H9 (cell line): ENCODE measurements at places on chromosomes 5 and 9. TPM values are rescaled to one million over a fixed set of nuclear protein-coding genes. Genes with fewer than 3 reads are reported as not detected.

DNA sequence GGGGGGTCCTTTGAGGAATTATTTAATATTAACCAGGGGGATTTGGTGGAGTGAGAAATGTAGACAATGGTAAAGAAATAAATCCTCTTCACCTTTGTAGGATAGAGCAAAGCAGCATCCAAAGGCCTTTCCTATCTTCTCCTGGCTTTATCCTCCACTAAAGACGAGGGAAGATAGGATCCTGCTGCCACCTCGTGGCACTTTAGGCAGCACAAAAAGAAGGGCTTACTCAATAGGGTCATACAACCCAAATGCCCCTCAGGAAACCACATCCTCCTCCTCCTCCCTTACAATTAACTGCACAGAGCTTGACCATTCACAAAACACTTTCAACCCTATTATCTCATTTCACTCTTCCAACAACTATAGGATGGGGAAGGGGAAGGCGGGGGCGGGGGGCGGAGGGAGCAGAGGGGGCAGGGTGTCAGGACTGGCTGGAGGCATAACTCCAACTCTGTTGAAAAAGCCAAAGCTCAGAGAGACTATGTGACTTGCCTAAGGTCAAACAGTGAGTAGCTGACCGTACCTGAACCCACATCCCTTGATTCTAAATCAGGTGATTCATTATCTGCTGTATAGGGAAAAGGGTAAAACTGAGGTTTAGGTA lies 45.4 kb upstream of the MYOT start:
- H3K27ac ChIP-seq = no peak overlapping the region
- no peaks in the 10 kb centered on the region for H3K36me3 ChIP-seq
- DNase-seq = peak; percentile 63
- no peaks in the 10 kb centered on the region; the same call in 1 of the 2 replicates for H3K4me1 ChIP-seq
- H3K27me3 ChIP-seq = no peaks in the 10 kb centered on the region
- no peak overlapping the region for H3K4me3 ChIP-seq

DNA sequence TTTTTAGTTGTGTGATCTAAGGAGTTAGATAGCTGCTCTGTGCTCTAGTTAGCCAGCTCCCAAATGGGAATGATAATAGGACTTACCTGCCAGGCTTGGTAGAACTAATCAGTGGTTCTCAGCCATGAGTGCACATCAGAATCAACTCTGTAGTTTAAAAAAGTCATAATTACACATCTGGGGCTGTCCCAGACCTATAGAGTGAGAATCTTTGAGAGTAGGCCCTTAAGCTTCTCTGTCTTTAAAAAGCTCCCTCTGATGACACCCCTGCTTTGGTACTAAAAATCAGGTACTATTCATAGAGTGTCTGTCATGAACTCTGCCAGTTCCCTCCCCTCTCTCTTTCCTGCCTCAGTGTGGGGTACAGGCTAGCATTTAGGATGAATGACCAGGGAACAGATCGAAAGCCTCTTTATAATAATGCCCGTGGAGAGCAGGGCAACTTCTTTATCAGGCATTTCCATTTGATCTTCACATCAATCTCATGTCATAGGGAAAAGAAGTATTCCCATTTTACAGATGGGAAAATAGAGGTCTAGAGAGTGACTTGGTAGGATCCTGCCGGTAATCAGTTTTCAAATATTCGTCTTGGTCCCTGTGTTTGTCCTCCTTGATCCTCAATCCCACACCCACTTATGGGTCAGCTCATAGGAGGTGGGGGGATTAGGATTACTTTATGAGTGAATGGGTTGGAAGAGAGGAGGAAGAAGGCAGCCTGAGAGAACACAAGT lies 15.3 kb downstream of the PPARGC1B start:
- H3K36me3 ChIP-seq = no peaks in the 10 kb centered on the region; the same call in 2 of the 3 replicates
- H3K4me1 ChIP-seq = peaks cover 2% of the 10 kb centered on the region
- no peak overlapping the region for H3K4me3 ChIP-seq
- no peak for DNase-seq

The SELENOP gene
- 6.9 and 8.5 TPM in 2 replicates for total RNA-seq

DNA sequence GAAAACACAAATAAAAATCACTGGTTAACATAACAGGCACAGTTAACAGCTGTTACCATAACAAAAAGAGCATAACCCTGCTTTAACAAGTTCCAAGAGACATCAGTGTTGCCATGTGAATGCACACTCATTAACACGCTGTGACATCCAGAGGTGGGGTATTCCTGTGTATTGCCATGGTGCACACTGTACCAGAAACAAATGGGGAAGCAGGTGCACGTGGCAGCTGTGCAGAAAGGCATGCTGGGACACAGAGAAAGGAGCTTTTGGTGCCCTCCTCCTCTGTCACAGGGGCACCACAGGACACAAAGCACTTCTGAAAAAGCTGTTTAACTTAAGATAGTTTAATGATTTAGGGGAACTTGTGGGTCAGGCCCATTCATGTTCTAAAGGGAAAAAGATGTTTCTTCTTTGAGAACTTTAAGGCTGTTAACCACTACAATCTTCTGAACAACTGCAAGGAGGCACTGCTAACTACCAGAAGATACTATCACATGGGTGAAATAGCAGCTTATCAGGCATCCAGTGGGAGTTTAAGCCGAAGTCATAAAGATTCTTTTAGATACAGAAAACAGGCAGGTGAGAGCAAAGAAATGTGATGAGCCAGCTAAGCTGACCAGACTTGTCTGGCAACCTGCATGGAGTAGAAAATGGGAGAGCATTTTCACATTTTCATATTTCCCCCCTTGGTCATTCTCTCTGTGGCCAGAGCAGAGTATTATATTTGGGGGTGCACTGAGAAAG lies 56.4 kb upstream of the GOLPH3 start:
- H3K27me3 ChIP-seq = no peaks in the 10 kb centered on the region
- H3K4me1 ChIP-seq = no peaks in the 10 kb centered on the region
- H3K4me3 ChIP-seq = no peak overlapping the region
- no peak overlapping the region for H3K27ac ChIP-seq
- peaks cover 32% of the 10 kb centered on the region for H3K36me3 ChIP-seq
- no peak for DNase-seq

GRCh38 chr9:95722141-95722540 lies 153.3 kb upstream of the ERCC6L2 start:
- H3K27ac ChIP-seq = no peak overlapping the region
- no peak for DNase-seq
- H3K36me3 ChIP-seq = no peaks in the 10 kb centered on the region
- no peak overlapping the region for H3K4me3 ChIP-seq

The SLC25A2 gene
- total RNA-seq = not detected in 2 replicates

DNA sequence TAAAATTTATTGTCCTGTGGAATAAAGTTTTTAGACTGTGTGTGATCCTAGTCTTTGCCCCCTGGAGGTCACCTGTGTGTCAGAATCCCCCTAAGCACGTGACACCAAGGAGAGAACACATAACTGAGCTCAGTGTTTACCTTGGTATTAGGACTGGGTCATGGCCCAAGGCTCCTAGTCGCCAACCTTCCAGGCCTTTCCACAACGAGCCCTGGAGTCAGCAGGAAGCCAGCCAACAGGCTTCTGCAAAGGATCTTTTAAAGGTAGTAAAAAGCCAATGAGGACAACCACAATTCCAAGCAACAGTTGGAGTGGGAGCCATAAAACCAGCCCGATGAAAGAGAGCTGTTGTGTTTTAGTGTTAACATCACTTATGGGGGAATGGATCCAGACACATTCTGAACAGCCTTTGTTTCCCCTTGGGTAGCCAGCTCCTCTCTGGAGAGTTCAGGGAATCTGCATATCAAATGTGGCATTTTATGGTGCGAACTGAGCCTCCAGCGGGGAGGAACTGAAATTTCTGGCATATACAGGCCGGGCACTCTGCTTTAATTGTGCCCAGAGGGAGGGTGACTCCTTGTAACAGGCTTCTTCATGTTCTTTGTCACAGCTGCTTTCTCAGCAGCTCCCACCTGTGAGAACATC lies 239.9 kb downstream of the FSTL4 start:
- no peak overlapping the region for H3K4me3 ChIP-seq
- no peak overlapping the region for H3K27ac ChIP-seq
- H3K4me1 ChIP-seq = no peaks in the 10 kb centered on the region
- H3K27me3 ChIP-seq = no peaks in the 10 kb centered on the region

The TTC16 gene
- not detected in 2 replicates for total RNA-seq

The EIF4E1B gene
- total RNA-seq = 1.3 and 1.8 TPM in 2 replicates

- no peaks in the 10 kb centered on the region for H3K27me3 ChIP-seq
- H3K4me3 ChIP-seq = no peak overlapping the region
- H3K36me3 ChIP-seq = peaks cover 37% of the 10 kb centered on the region
These were observed 54.9 kb upstream of the BOD1 start for GRCh38 chr5:173671121-173671949.

DNA sequence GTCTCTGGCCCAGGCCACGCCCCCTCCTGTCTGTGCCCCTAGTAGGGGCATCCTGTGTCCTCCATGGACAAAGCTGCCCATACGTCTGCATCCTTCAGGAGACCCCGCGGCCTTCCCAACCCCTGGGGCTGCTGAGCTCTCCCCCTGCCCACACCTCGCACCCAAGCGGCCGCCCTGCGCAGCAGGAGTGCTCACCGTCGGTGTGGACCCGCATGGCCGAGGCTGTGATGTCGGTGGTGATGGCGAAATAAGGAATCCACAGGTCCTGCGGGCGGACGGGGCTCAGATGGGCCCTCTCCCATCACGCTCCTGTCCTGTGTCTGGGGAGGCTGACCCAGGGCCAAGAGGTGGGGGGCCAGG lies 4.8 kb upstream of the NSMF start:
- H3K4me1 ChIP-seq = no peaks in the 10 kb centered on the region
- no peaks in the 10 kb centered on the region; the same call in 1 of the 2 replicates for H3K27me3 ChIP-seq
- no peak overlapping the region for H3K4me3 ChIP-seq

The CYSRT1 gene
- 1.0 and 1.9 TPM in 2 replicates for total RNA-seq

DNA sequence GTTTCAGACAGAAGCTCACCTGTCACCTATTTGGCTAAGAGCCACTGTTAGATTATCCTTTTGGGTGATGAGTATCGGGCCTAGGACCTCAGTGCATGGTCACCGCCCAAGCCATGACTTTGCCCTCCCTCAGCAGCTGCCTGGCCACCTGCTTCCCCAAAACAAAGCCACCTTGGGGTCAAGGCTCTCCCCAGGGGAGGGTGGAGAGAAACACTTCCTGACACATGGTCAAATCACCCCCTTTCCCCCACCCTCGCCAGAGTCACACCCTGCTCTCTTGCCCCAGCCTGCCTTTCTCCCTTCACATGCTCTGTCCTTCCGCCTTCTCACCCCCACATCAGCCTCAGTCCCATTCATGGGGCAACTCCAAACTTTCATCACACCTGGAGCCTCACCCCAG lies 1.7 kb upstream of the HBEGF start:
- H3K27ac ChIP-seq = no peak overlapping the region
- H3K27me3 ChIP-seq = peaks cover 3% of the 10 kb centered on the region; the same call in 1 of the 2 replicates
- no peaks in the 10 kb centered on the region; the same call in 1 of the 2 replicates for H3K4me1 ChIP-seq
- no peak for DNase-seq

DNA sequence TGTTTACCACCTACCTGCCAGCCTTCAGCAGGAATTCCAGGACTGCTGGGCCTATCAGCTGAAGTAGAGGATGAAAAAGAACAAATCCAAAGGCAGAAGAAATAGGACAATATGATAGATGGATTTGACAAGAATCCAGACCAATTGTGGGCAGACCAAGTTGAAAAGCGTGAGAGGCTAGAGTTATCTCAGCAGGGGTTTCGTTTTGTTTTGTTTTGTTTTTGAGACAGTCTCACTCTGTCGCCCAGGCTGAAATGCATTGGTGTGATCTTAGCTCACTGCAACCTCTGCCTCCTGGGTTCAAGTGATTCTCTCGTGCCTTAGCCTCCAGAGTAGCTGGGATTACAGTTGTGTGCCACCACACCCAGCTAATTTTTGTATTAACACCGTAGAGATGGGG lies 113.2 kb downstream of the PALM2AKAP2 start:
- no peaks in the 10 kb centered on the region for H3K36me3 ChIP-seq
- DNase-seq = no peak
- H3K27ac ChIP-seq = no peak overlapping the region
- H3K4me1 ChIP-seq = no peaks in the 10 kb centered on the region
- H3K27me3 ChIP-seq = no peaks in the 10 kb centered on the region

The GDA gene
- 3.6 and 3.8 TPM in 2 replicates for total RNA-seq

DNA sequence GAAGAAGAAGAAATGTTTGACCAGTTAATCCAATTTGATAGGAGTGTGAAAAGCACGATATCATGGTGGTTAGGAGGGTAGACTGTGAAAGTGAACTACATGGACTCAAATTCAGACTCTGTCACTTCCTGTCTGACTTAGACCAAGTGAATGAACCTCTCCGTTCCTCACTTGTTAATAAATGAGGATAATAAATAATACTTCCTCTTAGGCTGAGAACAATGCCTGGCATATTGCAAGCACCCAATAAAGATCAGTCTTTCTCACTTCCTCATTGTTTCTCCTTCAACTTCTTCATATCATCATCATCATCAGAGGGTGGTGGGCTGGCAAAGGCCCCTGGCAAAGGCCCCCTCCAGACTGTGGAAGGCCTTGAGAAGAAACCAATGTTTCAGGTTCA lies 148.7 kb downstream of the CDK5RAP2 start:
- H3K36me3 ChIP-seq = peaks cover 24% of the 10 kb centered on the region
- H3K27me3 ChIP-seq = no peaks in the 10 kb centered on the region
- DNase-seq = no peak
- no peak overlapping the region for H3K27ac ChIP-seq

DNA sequence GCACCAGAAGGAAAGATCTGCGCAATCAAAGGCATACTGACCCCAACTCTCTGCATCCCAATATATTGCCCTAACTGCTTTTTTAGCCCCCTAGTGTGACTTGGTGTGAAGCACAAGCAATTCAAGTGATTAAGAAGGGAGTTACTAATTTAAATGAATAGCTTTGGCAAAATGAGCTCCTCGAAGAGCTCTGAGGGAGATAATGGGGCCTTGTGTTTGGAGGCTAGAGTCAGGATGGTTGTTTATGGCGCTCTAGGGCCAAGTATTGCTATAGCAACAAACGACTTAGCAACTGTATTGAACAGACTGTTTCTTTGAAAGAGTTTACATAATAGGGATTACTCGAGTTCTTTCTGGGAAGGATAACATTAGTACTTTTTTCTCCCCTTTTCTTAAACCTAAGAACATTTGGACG lies 11.5 kb upstream of the C5orf58 start:
- no peak overlapping the region for H3K4me3 ChIP-seq
- no peak for DNase-seq
- H3K36me3 ChIP-seq = no peaks in the 10 kb centered on the region

- no peak overlapping the region for H3K27ac ChIP-seq
- no peak overlapping the region for H3K4me3 ChIP-seq
- H3K27me3 ChIP-seq = no peaks in the 10 kb centered on the region
- DNase-seq = no peak
- peaks cover 25% of the 10 kb centered on the region for H3K36me3 ChIP-seq
These were observed 8.7 kb downstream of the HMGCS1 start for GRCh38 chr5:43304525-43304924.

The CDK7 gene
- total RNA-seq = 45.9 and 53.4 TPM in 2 replicates

- no peak overlapping the region for H3K4me3 ChIP-seq
- H3K36me3 ChIP-seq = no peaks in the 10 kb centered on the region
- DNase-seq = no peak
- no peaks in the 10 kb centered on the region; the same call in 1 of the 2 replicates for H3K4me1 ChIP-seq
These were observed 20.1 kb upstream of the HSPA9 start for GRCh38 chr5:138595180-138595795.

The SH3GL2 gene
- total RNA-seq = 5.8 and 6.5 TPM in 2 replicates

- peak; percentile 64 for DNase-seq
- H3K27me3 ChIP-seq = no peaks in the 10 kb centered on the region
- H3K4me1 ChIP-seq = peaks cover 6% of the 10 kb centered on the region; the same call in 1 of the 2 replicates
- H3K36me3 ChIP-seq = no peaks in the 10 kb centered on the region
- H3K4me3 ChIP-seq = no peak overlapping the region
- no peak overlapping the region for H3K27ac ChIP-seq
These were observed 10.2 kb upstream of the GABRP start for GRCh38 chr5:170773024-170773985.

GRCh38 chr5:107514305-107514704 lies 156.4 kb downstream of the EFNA5 start:
- H3K4me1 ChIP-seq = peaks cover 22% of the 10 kb centered on the region; the same call in 1 of the 2 replicates
- no peak overlapping the region for H3K4me3 ChIP-seq
- no peak for DNase-seq
- H3K27ac ChIP-seq = no peak overlapping the region

The SYK gene
- total RNA-seq = 7.9 and 8.0 TPM in 2 replicates

The AMBP gene
- 0.20 and 0.81 TPM in 2 replicates for total RNA-seq

The PCDHB15 gene
- 5.2 and 7.0 TPM in 2 replicates for total RNA-seq
